ENCODE measurements at places on chromosomes 11 and 22.

DNA sequence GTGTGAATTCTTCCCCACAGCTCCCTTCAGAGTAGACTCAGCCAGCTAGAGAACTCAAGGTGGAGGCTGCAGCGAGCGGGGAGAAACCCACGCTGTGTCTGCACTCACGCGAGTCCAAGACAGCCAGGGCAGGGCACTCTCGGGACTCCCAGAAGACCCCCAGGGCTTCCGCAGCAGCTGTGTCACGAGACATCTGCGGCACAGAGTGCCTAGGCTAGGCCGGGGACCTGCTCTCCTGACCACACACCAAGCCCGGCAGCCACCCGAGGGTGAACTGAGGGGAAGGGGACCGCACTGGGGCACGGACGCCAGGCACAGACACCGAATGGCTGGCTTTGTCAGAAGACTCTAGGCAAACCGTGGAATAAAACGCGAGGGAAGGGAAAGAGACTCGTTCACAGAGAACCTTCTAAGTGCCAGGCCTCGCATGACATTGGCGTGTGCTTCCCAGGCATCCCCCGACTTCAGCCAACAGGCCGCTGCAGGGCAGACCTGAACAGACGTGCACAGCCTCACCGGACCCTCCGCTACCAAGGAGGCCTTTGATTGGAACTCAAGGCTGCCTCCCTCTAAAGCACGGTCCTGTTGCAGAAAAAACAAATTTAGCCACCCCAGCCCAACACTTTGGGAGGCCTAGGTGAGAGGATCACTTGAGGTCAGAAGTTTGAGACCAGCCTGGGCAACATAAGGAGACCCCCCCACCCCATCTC, 18.2 kb upstream of the MOB2 start:
- DNase-seq, result no peak

DNA sequence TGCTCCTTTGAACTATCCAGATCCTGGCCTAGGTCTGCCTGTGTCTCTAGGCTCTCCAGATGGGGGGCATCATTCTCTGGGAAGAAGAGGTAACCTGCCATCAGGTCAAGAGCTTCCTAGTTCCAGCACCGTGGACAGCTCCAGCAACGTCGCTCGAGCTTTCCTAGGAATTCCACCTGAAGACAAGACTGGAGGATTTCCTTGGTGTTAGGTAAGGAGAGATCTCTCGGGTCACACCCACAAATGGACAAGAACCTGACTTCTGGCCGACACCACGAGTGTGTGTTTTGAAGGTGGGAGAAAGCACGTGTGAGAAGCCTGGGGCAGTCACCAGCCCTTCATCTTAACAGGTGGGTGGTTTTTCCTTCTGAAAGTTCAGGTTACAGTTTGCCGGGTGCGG, 1.2 kb downstream of the PRG3 start:
- DNase-seq, result no peak

GRCh38 chr11:27201454-27202302, 161.1 kb downstream of the BBOX1 start:
- DNase-seq, result no peak

- no peak for DNase-seq
Measured at GRCh38 chr11:128135451-128135850, 451.9 kb downstream of the ETS1 start.

DNA sequence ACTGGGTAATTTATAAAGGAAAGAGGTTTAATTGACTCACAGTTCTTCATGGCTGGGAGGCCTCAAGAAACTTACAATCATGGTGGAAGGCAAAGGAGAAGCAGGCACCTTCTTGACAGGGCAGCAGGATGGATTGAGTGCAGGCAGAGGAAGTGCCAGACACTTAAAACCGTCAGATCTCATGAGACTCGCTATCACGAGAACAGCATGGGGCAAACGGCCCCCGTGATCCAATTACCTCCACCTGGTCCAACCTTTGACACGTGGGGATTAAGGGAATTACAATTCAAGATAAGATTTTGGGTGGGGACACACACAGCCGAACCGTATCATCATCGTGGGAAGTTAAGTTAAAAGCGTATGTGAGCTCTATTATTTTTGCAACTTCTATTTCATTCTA, 71.4 kb upstream of the SYN3 start:
- no peak for DNase-seq

DNA sequence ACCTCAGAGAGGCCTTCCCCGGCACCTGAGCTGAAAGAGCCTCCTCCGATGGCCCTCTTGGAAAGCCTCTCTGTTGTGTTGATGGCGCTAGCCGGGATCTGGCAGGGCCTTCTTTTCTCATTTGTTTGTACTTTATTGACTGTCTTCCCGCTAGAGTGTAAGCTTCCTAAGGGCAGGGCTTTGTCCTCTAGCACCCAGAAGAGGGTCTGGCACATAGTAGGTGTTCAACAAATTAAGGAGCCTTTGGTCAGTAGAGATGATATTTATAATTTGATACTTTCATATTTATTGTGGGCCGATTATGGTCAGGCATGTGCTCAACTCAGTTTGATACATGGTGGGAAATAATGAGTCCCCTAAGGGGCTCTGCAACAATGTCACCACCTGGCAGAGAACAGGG, 4.0 kb downstream of the ARL2 start:
- no peak for DNase-seq

- DNase-seq, result no peak
Measured at GRCh38 chr22:39634530-39635405, 64.2 kb downstream of the CACNA1I start.

- no peak for DNase-seq
Measured at GRCh38 chr11:124536520-124536919, 6.9 kb downstream of the OR8B12 start.

DNA sequence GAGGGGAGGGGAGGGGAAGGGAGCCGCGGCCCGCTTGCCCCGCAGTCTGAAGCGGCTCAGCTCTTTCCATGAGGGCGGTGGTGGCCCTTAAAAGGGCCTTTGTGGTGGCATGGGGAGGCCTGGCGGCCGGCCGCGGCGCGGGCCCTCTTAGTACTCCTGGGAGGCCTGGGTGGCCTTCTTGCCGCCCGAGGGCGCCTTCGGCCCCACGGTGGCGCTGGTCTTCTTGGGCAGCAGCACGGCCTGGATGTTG, 6.9 kb downstream of the DPAGT1 start:
- no peak for DNase-seq

- DNase-seq, result no peak
Measured at GRCh38 chr11:18501629-18502028, 25.1 kb downstream of the TSG101 start.

DNA sequence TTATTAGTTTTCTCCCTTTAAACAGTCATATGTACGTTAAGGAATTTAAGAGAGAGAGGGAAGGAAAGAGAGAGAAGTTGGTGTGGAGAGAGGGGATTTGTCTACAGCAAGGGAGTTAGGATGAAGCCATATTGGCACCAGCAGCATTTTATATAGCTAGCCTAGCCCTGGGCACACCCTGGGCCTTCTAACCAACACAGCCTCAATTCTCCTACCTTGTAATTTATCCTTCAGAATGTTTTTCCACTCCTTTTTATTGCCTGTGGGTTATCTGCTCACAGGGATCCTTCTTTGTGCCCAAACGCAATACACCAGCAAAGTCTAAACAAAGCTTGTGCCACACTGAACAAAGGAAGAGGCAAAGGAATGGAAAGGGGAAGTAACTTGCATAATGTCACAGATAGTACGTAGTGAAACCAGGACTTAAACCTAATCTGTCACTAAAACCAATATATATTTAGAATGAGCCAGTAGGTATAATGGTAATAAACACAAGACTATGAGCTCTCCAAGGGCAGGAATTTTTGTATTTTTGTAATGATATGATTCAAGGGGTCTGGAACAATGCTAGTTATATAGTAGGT, 613.8 kb upstream of the TENM4 start:
- DNase-seq, result no peak

GRCh38 chr11:107999759-108000455, 8.8 kb upstream of the CUL5 start:
- no peak for DNase-seq

DNA sequence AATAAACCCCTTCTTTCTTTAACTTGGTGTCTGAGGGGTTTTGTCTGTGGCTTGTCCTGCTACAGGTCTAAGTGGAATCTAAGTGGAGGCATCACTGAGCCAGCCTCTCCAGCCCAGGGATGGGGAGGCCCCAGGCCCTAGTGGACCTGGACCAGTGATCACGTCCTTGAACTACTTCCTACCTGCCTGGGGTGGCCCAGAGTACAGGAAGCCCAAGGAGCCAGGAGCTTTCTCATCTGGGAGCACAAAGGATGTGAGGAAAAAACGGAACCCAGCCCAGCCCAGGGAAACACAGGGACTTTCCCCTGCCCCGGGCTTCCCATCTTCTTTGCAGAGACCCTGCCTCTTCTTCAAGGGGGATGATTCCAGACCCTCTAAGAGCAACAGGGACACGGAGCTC, 3.5 kb upstream of the CD5 start:
- DNase-seq, result no peak

- DNase-seq, result no peak
Measured at GRCh38 chr22:19886605-19887255, 32.1 kb upstream of the GNB1L start.

GRCh38 chr11:28815110-28815509, 706.9 kb downstream of the METTL15 start:
- no peak for DNase-seq

DNA sequence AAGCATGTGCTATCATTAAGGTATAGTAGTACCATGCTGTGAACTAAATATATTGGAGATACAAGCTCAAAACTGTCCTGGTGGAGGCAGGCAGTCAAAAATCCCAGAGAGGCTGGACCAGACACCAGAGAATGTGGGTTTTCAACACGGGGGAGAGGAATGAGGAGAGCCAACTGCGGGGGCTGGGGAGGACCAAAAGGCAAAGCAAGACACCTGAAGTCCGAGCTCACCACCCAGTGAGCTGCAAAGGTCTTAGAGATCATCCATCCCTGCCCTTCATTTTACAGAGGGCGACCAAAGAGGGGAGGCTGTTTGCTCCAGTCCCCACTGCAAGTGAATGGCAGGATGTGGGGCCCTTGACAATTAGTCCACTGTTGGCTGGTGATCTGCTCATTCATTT, 10.0 kb downstream of the RIBC2 start:
- no peak for DNase-seq

DNA sequence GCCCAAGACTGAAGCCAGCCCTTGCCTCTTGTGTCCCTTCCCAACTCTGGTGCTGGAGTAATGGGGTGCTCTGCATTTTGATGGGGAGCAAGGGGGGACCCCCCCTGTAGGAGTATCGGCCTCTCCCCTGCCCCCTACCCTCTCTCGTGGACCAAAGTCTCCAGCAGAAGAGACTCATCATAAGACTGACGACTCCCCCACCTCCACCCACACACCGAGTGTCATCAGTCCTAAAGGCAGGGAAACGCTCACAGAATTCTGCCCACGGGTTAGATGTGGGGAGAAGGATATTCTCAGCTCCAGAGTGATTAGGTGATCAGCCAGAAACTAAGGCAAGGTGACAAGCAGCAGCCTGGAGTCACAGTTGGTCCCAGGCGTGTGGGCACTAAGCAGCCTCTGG, 38.8 kb downstream of the PPP2R1B start:
- DNase-seq, result no peak

DNA sequence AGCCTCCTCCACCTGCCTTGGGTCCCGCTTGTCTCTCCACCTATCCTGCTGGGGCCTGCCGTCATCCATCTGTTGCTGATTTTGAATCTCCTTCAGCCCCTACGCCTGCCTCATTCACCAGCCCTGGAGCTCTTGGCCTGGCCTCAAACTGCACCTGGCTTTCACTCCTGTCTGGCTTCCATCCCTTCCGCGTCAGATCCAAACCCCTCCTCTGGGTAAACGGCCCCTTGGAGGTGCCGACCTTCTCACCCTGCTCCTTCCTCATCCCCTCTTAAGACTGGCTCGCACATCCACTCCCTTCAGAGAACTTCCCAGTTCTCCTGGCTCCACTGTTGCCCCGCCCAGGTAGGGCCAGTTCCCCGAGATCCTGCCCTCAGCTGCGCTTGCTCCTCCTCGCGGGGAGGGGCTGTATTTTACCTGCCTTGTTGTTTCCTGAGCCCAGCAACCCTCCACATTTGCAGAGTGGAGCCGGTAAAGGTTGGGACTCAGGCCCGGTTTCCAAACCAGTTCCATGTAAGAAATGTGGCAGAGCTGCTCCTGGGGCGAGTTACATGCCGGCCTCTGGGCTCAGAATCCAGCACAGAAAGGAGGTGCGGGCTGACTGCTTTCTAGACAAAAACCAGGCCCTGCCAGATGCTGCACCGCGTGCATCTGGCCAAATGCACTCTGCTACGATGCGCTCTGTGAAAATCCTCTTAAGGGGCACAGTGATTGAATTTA, 13.9 kb upstream of the SHANK2 start:
- no peak for DNase-seq

GRCh38 chr11:119476666-119477331, 53.8 kb upstream of the THY1 start:
- no peak for DNase-seq

GRCh38 chr11:65298131-65298535, 16.5 kb upstream of the CDC42EP2 start:
- DNase-seq, result no peak

DNA sequence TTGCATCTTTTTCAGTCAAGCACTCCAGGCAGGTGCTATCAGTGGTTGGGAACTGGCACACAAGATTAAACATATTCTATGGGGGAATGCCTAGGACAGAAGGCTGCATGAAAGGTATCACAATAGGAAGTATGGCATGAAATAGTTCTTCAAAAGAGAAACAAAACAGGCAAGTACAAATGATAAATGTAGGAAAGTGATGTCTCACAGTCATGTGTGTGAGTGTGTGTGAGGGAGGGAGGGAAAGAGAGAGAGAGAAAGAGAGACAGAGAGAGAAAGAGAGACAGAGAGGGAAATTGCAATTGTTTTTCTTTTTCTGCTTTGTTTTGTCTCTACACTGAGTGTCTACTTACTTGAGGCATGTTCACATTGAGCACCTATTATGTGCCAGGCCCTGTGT, 456.3 kb downstream of the MIAT start:
- DNase-seq, result no peak

GRCh38 chr11:2951231-2952110, 22.3 kb upstream of the PHLDA2 start:
- no peak for DNase-seq

DNA sequence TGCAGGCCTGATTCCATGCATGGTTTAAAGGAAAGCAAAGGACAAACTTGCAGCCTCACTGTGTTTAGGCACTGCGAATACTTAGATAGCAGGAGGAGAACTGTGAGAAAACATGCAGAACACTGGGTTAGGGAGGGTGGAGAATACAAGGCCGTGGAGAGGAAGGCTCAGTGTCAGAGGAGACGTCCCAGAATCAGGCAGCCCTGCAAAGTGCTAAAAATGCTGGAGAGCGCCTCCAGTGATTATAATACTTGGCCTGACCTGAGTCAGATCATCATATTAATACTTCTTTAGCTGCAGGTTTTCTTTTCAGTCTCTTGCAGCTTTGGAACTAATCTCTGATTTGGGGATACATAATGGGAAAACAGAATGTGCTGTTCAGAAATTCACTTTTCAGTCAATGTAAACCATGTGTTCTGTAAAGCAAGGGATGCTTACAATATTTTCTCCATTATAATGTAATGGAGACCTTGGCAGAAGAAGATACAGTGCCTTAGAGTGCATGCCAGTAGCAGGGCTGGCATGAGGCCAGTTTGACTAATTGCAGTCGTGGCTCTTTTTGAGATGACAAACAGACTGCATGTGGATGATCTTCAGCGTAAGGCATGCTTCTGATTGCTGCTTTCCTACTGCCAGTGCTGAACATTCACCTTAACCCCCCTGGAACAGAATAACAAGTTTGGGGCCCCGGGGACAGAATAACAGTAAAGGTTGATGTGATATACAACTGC, 16.8 kb downstream of the EXT2 start:
- DNase-seq, result no peak
